ENCODE measurements at places on chromosomes 16 and 17.
A peak's percentile ranks its signal among the peaks of the same experiment; 100 is the strongest.

GRCh38 chr17:46978489-46979146 lies 435 bp downstream of the RPRML start:
- DNase-seq = no peak

DNA sequence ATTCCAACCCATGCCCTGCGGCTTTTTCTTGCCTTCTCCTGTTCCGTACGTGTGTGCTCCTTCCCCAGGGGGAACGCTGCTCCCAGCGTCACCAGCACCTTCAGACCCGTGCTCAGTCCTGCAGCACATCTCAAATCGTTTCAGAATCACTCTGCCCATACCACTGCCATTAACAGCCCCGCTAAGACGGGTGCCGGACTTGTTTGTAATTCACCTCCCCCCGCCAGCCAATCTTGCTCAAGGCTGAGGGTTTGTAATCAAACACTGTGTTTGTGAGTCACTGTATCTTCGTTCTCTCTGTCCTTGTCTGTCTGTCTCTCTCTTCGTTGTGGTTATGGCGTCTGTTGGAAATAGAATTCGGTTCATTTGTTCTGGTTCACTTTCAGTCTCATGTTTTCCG lies 17.3 kb downstream of the CARD14 start:
- DNase-seq = no peak

DNA sequence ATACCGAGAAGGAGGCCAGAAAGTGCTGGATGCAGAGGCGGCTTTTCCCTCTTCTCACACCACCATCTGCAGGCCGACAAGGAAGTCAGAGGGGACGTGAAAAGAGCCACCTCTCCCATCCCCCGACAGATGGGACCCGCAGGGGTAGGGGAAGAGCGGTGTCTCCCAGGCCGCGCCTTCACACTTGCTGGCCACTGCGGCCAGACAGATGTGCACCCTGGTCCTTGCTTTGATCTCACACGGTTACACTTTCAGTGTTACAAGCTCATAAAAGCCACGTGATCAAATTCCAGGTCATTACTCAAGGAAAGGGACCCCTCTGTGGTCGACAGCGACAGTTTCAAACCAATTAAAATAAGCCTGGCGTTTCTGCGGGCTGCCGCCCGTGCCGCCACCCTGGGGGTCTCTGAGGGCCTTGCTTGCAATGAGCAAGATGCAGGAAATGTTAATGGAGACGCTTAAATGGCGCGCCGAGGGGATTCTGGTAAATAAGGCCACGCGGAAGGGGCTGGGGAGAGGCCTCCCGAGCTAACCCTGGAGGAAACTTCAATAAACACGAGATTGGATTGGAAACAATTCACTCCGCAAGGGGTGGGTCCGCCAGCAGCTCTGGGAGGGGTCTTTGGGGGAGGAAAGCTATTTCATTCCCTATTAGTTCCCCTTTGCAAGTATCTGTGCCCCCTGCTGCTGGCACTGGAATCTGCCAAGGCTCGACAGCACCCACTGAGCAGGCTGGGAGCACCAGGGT lies 240.9 kb downstream of the ENGASE start:
- no peak for DNase-seq

- DNase-seq = no peak
Measured at GRCh38 chr16:70604407-70605282, 41.7 kb upstream of the IL34 start.

DNA sequence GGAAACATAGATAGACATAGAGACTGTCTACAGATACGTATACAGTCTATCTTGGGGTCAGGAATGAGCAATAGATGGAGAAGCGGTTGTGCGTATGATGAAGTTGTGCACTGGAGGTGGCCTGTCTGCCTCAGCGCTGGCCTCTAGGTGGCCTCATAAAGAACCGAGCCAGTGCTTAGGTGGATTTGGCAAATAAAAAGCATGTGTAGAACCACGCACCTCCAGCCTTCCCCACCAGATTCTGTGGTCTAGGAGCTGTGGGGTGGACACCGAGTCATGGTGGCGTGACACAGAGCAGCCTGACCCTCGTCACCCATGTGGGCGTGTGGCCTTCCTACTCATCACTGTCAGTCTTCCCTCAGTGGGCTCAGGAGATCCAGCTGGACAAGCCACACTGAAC lies 34.0 kb downstream of the PGS1 start:
- peak; percentile 43 for DNase-seq
